ENCODE measurements at places on chromosomes 6 and 20.

- peak; percentile 15 for DNase-seq
These were observed 19.5 kb upstream of the SIRT5 start for GRCh38 chr6:13554929-13555333.

DNA sequence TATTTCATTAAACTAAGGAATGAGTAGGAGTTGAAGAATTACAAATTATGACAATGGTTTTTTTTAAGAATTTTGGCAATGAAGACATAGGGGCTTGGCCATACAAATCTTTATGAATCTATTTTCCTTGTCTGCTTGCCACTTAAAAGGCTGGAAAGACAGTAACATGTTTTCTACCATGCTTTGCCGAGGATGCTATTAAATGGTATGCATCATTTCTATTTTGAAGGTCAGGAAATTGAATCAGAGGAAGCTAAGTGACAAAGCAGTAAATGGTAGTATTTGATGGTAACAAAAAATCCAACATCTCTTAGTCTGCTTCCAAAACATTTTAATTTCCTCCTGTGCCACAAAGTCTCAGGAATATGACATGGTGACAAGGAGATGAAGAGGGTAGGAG lies 287.2 kb downstream of the RFPL4B start:
- no peak for DNase-seq

GRCh38 chr6:162489101-162489976 lies 238.2 kb downstream of the PRKN start:
- no peak for DNase-seq

GRCh38 chr6:118122801-118123200 lies 215.7 kb downstream of the SLC35F1 start:
- DNase-seq: no peak

- DNase-seq: no peak
These were observed 141.9 kb downstream of the GMPR start for GRCh38 chr6:16380220-16380809.

GRCh38 chr6:137086031-137086430 lies 41.3 kb upstream of the IL20RA start:
- DNase-seq: no peak

- DNase-seq: no peak
These were observed 79.0 kb downstream of the ANKEF1 start for GRCh38 chr20:10113746-10114145.

DNA sequence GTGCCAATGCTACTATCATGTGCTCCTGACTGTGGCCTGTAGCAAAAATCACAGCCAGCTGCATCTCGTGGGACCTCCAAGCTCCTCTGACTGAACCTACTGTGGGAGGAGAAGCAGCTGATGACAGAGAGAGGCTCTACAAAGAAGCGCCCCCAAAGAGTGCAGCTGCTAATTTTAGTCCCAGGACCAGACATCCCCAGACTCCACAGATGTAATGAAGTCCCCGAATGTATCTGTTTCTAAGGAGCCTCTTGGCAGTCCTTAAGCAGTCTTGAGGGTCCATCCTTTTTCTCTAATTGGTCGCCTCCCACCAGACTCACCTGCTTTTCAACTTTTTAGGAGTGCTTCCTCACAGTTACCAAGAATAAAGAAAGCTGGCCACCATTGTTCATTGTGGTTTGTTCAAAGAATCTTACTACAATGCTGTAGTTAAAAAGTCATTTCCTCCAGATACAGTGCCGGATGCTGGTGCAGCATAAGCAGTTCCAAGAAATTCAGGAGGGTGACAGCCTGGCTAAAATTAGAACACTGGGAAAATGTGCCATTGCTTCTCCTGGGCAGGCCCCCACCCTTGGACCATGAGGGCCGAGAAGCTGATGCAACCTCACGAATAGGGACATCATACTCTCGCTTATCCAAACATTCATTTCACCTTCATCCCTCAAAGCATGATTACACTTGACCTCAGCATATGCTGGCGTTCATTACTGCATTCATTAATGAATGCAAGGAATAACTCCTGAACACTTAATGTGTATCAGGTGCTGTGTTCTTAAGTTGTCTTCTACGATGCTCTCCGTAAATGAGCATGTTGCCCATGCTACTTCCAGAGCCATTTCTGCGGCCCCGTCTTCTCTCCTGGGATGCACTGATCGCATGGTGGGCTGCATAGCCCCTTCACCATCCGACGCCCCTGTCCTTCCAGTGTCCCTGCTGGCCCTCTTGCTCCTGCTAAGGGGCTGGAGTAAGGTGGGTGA lies 66.4 kb downstream of the LY86 start:
- DNase-seq: peak; percentile 56

DNA sequence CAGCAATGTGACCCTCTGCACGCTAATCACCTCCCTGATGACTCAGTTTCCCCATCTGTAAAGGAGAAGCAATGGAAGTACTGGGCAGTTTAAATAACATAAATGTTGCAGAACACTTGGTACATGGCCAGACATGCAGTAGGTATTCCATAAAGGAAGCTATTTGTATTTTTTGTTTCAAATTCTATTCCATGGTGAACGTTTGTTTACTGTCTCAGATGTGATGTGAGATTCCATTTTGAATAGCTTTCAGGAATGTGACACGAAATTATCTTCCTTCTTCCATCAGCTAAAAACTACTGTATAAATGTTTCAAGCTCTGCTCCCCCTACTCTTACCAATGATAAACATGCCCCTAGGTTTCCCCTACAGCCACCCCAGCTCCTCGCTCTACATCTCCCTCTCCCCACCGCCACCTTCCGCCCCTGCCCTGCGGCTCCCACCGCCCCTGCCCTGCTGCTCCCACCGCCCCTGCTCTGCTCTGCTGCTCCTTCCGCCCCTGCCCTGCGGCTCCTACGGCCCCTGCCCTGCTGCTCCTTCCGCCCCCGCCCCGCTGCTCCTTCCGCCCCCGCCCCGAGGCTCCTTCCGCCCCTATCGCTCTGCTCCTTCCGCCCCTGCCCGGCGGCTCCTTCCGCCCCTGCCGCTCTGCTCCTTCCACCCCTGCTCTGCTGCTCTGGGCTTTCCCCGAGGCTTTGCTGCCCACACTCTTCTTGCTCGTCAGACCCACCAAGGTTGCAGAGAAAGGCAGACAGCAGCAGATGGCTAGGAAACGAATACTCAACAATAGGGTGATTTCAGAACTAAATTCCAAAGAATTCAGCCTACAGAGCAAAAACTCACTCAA lies 78.9 kb downstream of the THBS2 start:
- DNase-seq: no peak

DNA sequence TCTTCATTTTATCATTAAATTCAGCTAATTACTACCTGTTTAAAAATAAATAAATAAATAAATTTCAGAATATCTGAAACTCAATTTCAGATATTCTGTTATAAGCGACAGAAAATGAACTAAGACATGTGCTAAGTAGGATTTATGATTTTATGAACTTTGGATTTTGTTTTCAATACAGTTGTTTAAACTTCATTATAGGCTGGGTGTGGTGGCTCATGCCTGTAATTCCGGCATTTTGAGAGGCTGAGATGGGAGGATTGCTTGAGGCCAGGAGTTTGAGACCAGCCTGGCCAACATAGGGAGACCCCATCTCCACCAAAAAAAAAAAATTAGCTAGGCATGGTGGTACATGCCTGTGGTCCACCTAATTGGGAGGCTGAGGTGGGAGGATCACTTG lies 36.0 kb downstream of the AFG1L start:
- DNase-seq: no peak

DNA sequence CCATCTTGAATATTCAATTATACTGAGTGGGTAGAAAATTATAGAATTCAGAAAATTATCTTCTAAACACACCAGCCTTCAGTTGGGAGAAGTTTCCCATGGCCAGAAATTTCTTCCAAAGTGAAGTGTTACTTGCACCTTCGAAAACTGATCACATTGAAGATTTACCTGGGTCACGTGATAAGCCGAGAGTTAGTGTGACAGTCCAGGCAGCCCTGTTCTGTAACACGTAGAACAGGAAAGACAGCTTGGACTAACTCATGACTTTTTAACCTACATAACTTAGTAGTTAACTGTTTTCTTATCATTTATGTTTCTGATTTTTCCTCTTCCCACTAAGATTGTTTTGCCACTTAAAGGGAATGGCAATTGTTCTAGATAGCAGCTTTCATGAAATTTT lies 118.3 kb upstream of the MTHFD1L start:
- no peak for DNase-seq

GRCh38 chr6:20056350-20056992 lies 155.8 kb downstream of the MBOAT1 start:
- peak; percentile 58 for DNase-seq

GRCh38 chr6:20653085-20653479 lies 118.8 kb downstream of the CDKAL1 start:
- no peak for DNase-seq

DNA sequence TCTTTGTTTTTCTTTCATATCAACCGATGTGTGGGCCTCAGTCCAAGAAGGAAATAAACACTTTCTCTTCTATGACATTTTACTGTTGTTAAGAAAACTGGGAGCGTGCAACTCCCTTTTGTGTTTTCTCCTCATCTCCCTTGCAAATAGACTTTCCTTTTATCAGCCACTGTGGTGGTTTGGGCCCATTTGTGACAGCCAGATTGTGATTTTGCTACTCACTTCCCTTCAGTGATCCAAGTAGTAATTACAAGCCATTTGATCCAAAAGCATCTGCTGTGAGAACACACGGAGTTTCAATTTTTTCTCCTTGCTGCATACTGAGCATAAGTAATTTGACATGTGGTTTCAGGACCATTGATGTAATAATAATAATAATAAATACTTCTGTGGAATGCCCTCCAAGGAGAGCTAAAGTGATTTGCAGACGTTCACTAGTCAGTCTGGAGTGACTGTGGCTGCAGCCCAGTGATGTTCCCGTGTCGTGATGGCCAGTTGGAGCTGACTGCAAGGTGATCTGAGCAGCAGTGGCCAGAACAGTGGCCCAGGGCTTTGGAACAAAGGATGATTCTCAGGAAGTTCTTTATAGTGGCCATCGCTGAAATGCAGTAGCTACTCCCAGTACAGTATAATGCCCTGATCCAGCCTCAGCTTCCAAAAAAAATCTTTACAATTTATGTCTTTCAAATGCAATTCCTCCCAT lies 91.9 kb upstream of the CLDN20 start:
- DNase-seq: peak; percentile 71

DNA sequence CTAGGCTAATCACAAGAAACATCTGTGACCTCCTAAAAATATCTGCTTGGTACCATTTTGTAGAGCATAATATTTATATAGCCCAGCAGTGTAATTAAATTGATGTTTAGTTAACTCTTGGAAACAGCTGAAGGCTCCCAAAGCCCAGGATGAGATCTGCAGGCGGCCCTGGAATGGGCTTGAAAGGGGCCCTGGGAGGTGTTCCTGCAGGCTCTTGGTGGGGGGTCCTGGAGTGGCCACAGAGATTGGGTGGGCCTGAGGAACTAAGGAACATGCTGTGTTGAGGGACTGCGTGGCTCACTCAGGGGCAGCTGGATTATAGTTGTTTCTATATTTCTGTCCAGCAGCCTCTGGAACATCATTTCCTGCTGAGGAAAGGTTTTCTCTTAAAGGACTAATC lies 9.2 kb downstream of the SCP2D1 start:
- DNase-seq: no peak

DNA sequence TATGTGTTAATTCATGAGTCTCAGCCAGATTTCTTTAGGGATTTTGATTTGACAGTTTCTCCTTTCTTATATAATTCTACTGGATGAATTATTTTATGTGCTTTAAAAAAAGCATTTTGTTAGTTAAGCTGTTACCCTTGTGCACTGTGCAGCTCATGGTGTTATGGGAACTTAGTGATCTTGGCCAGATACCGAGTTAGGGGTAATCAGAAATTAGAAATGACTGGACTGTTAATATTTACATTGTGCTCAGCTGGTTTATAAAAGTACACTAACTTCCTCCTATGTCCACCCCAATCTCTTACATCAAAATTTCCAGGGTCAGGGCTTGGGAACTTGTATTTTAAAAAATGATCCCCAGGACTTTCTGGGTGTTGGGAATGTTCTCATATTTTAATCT lies 260.0 kb downstream of the ZFAND3 start:
- no peak for DNase-seq

- no peak for DNase-seq
These were observed 7.8 kb downstream of the E2F3 start for GRCh38 chr6:20409427-20409971.

DNA sequence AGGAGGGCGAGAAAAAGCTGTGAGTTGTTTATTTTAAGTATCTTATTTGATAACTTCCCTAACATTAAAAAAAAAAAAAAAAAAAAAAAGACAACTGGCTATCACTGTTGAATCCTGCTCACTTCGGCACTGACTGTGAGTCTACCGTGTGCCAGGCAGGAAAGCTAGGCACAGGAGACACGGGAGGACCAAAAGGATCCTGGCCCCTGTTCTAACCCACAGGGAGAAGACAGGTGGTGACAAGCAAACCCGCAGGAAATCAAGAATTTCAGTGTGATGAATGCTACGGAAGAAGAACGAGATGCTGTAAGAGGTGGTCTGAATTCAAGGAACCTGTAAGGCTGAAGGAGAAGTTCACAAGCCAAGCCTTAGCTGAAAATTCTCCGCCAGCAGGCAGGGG lies 94.7 kb upstream of the NFATC2 start:
- DNase-seq: no peak

DNA sequence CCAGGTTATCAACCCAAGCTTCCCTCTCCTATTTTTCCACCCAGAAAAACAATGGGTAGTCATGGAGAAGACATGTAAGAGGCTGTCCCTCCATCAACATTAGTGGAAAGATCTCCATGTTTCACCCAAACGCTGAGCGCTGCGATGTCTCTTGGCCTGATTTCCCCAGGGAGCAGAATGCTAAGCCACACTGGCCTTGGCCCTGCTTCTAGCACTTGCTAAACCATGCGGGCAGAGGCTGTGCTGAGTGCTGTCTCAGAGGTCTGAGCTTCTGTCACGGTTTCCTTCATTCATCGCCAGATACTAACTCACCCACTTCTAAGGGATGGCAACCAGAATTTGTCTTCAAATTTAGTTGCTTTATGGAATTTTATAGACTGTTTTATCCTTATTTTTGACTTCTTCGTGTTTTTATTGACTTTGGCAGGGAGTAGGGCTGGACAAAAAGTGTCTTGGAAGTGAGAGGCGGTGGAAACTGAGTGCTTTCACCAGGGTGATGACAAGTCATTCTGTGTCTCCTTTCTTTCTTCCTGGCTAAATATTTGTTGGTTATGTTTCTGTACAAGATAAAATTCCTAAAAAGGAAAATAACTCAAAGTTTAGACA lies 181.4 kb upstream of the UST start:
- DNase-seq: peak; percentile 45

Measured in AG10803 (cell line).